Testis (tissue), 5 donors: ENCODE measurements at places on chromosomes 2 and 18. TPM values are rescaled to one million over a fixed set of nuclear protein-coding genes. Genes with fewer than 3 reads are reported as not detected.

Gene AFF3
- 34.4 TPM for total RNA-seq

Gene VWA3B
- 81.6 TPM for total RNA-seq

Gene TRABD2A
- 44.1 TPM for total RNA-seq

Gene SERPINB3
- total RNA-seq = 0.74 TPM

Gene ZAP70
- 6.4 TPM for total RNA-seq

Gene FMNL2
- total RNA-seq = 16.8 TPM

Gene TEX44
- total RNA-seq = 84.4 TPM

Gene KANSL1L
- 80.4 TPM for total RNA-seq

DNA sequence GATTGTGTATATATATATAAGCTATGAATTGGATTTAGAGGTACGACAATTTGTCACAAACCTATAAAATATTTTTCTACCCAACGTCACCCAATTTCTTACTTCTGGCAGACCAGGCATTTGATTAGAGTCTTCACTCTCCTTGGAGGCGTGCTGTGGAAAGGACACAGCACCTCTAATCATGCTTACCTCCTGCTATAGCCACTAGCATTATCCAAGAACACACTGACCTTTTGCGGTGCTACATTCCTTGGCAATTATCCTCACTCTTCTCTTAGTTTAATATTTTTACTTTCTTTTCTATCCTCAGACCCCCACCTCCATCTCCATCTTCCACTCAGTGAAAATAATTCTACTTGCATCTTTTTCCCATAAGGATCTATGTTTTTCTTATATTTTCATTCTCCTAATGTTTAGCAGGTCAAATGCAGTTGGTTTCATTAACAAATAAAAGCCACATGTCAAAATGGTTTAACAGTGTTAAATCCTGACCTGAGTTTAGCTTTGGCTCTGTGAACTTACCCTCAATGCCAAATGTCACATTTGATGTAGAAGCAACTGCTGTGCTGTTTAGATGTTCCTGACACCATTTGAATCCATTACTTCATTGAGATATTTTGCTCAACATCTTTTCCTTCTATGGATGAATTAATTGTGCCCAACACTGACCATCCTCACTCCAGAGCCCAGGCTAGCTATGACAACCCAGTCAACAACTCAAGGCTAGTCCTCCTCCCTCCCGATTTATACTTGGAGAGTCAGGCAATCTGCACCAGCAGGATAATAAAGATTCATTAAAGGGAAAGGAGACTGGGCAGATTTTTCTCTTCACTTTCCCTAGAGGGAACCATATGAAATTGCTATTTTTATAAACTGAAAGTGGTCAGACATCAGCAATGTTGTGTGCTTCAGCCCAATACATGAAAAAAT is 240.5 kb downstream of the MREG start:
- H3K27ac ChIP-seq = no peak overlapping the region
- peaks cover 22% of the 10 kb centered on the region for H3K4me1 ChIP-seq
- H3K27me3 ChIP-seq = no peaks in the 10 kb centered on the region
- no peaks in the 10 kb centered on the region for H3K36me3 ChIP-seq
- no peak for DNase-seq

- H3K27ac ChIP-seq = no peak overlapping the region
- H3K27me3 ChIP-seq = no peaks in the 10 kb centered on the region
- no peak overlapping the region for H3K4me3 ChIP-seq
- DNase-seq = no peak
- H3K4me1 ChIP-seq = no peaks in the 10 kb centered on the region
Observed at GRCh38 chr2:37301408-37301807, 23.2 kb downstream of the PRKD3 start.

DNA sequence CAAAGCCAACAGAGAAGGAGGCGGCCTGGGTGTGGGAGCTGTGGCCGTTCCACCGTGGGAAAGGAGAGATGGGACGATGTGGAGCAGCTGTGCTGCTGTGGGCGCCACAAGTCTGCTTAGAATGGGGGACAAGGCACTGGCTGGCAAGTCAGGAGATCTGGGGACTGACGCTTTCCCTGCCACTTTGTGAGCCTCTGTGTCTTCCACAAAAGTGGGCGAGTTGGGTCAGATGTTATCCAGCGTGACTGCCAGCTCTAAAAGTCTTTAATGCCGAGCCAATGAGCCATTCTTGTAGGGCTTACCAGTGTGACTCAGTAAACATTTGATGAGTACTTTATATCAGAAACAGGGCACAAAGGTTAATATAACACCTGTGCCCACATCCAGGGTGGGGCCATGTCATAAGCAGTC is 113.6 kb upstream of the MGAT5 start:
- no peak for DNase-seq
- H3K4me3 ChIP-seq = no peak overlapping the region
- no peak overlapping the region for H3K27ac ChIP-seq
- no peaks in the 10 kb centered on the region for H3K36me3 ChIP-seq
- peaks cover 11% of the 10 kb centered on the region for H3K4me1 ChIP-seq

- DNase-seq = no peak
- H3K4me1 ChIP-seq = peaks cover 5% of the 10 kb centered on the region
- no peaks in the 10 kb centered on the region for H3K36me3 ChIP-seq
- H3K27me3 ChIP-seq = no peaks in the 10 kb centered on the region
Observed at GRCh38 chr2:237982039-237982725, 15.4 kb downstream of the UBE2F start.

GRCh38 chr18:8752329-8752728 is 47.0 kb downstream of the MTCL1 start:
- peak; percentile 18 for DNase-seq
- H3K36me3 ChIP-seq = no peaks in the 10 kb centered on the region
- H3K27me3 ChIP-seq = no peaks in the 10 kb centered on the region
- H3K27ac ChIP-seq = no peak overlapping the region
- no peaks in the 10 kb centered on the region for H3K4me1 ChIP-seq

DNA sequence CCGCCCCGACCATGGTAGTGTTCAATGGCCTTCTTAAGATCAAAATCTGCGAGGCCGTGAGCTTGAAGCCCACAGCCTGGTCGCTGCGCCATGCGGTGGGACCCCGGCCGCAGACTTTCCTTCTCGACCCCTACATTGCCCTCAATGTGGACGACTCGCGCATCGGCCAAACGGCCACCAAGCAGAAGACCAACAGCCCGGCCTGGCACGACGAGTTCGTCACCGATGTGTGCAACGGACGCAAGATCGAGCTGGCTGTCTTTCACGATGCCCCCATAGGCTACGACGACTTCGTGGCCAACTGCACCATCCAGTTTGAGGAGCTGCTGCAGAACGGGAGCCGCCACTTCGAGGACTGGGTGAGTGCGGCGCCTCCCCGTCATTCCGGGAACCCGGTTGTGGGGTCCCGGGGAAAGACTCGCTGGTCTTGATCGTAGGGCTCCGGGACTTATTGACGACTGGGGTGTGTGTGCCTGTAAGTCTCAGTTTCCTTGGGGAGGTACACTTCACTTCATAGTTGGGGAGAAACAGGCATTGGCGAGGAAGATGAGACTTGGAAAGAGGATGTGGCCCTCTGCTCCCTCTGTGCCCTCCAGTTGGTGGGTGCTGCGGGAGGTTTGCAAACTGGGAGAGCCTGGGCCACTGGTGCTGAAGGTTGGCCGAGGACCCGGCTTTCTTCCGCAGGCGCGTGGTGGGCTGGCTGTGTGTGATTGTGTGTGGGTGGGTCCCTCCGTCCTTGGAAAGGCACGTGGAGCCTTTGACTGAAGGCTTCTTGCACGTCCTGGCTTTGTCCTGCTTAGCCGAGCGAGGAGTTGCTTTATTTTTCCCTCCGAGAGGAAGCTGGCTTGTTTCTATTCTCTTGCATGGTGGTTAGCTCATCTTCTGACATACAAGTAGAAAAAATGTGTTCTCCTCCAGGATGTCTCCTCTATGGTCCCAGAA is 886 bp downstream of the PRKCE start:
- H3K4me3 ChIP-seq = peak overlapping the region; percentile 81
- DNase-seq = peak; percentile 82
- no peaks in the 10 kb centered on the region for H3K27me3 ChIP-seq

DNA sequence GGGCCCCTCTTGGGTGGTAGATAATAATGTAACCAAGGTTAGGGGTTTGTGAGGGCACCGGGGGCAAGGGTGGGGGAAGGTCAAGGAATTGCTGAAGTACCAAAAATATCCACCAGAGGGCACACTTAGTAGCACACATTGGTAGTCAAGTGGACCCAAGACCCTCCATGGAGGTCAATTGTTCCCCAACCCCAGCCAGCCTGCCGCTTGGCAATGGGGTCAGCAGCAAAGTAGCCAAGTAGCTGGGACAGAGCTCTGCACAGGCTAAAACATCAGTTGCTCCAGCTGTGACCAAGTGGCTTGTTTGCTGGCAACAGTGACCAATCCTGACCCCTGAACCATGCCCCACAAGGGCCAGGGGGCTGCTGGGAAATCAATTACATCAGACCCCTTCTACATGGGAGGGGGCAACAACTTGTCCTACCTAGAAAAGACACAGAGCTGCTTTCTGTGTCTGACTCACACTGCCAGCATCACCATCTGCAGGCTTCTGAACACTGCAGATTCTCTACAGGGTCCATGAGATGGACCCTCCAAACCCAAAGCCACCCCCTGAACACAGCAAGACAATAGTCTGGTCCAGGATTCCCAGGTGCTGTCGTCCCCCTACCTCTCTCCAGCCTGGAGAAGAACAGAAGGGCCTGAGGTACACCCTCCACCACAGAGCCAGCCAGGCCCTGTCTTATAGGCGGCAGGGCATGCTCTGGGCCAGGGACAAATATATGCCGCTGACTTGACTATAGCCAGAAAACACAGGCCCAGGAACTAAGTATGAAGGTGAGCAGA is 76.0 kb downstream of the EMX1 start:
- H3K4me1 ChIP-seq = no peaks in the 10 kb centered on the region
- no peaks in the 10 kb centered on the region for H3K27me3 ChIP-seq
- no peak overlapping the region for H3K27ac ChIP-seq
- H3K36me3 ChIP-seq = no peaks in the 10 kb centered on the region
- H3K4me3 ChIP-seq = no peak overlapping the region
- DNase-seq = peak; percentile 36

DNA sequence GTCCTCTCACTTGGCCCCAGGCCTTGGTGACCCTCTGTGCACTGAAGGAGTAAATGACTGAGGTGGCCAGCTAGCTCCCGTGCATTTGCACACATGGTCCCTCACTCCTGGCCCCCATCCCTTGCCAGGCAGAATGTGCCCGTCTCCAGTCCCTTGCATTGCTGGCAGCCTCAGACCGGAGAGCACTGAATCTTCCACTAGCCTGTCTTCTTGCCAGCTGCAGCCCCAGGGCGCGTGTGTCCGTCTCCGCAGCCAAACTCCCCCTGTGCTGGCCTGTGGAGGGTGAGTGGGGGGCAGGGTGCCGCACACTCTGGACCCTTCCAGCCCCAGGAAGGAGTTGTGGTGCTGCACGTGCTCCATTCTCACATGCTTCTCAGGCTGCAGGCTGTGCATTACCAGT is 35.9 kb downstream of the INPP4A start:
- H3K27me3 ChIP-seq = no peaks in the 10 kb centered on the region
- no peak overlapping the region for H3K4me3 ChIP-seq
- H3K27ac ChIP-seq = no peak overlapping the region
- H3K4me1 ChIP-seq = peaks cover 22% of the 10 kb centered on the region
- H3K36me3 ChIP-seq = no peaks in the 10 kb centered on the region

GRCh38 chr2:20617892-20618467 is 32.9 kb downstream of the HS1BP3 start:
- no peaks in the 10 kb centered on the region for H3K27me3 ChIP-seq
- H3K4me3 ChIP-seq = no peak overlapping the region
- peaks cover 41% of the 10 kb centered on the region for H3K4me1 ChIP-seq
- peak overlapping the region; percentile 96 for H3K27ac ChIP-seq
- peak; percentile 98 for DNase-seq

DNA sequence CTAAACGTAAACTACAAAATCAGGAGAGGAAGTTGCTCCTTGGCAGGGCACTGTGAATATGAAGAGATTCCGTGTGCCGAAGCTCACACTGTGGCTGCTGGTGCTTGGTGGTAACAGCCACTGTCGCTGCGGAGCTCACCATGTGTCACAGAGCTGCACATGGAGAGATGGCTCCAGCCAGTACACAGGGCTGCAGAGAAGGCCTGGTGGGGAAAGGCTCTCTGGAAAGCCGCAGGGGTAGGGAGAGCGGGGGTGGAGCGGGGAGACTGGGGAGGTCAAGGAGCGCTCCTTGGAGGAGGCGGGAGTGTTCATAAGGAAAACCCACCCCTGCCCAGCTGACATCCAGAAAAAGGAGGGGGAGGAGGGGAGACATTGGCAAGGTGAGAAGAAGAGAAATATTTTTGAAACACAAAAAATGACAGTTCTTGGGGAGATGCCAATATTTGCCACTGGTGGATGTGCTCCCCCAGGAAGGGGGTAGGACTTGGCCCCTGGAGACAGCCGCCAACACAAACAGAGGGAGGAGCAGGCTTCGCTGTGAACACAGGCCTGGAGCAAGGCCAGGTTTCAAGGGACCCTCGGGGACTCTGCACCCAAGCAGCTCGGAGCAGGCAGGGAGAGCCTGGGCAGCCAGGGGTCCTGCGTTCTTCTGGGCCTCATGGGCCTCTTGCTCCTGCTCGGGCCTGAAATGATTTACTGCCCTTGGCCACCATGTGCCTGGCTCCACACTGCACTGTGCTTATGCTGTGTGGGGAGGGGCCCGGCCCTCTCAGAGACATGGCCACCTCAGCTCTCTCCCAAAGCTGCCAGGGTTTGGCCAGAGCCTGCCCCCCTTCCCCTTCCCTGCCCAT is 102.6 kb upstream of the GLI2 start:
- H3K27ac ChIP-seq = no peak overlapping the region
- no peaks in the 10 kb centered on the region for H3K4me1 ChIP-seq
- no peaks in the 10 kb centered on the region for H3K27me3 ChIP-seq
- H3K4me3 ChIP-seq = no peak overlapping the region

DNA sequence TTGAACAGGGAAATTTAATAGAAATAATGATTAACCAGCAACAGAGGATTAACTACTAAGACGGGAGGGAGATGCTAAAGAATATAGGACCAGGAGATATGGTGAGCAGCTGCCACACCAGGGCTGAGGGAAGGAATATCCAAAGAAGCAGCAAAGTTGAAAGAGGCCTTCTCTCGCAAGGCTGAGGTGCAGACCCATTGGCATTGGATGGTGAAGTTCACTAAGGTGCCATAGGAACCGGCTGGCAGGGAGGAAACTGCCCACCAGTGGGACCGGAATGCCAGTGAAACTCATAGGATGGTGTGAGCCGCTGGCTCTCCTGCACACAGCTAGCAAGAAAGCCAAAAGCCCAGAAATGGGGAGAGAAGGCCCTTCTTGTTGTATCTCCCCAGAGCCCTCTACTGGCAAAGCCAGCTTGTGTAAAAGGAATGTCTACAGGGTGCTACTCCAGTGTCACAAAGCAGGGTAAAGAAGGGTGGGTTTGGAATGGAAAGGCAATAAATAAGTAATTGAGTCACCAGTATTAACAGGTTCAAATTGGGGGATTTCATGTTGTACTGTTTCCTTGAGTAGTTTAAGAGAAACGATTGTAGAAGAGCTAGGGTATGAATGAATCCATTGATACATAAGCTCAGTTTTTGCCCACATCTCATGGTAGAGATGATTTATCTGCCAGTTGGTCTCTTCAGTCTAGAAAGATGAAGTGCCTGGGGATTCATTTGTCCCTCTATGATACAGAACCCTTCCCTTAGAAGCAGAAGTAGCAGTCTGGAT is 36.0 kb downstream of the FARP2 start:
- H3K36me3 ChIP-seq = no peaks in the 10 kb centered on the region
- no peak overlapping the region for H3K27ac ChIP-seq
- no peak for DNase-seq
- no peaks in the 10 kb centered on the region for H3K27me3 ChIP-seq

GRCh38 chr2:104852090-104852666 is 1.7 kb upstream of the POU3F3 start:
- H3K36me3 ChIP-seq = no peaks in the 10 kb centered on the region
- peak overlapping the region; percentile 9 for H3K4me3 ChIP-seq
- no peak for DNase-seq
- no peaks in the 10 kb centered on the region for H3K27me3 ChIP-seq
- no peak overlapping the region for H3K27ac ChIP-seq
- H3K4me1 ChIP-seq = no peaks in the 10 kb centered on the region

GRCh38 chr2:72932805-72933204 is 15.5 kb downstream of the EMX1 start:
- no peak overlapping the region for H3K27ac ChIP-seq
- no peaks in the 10 kb centered on the region for H3K36me3 ChIP-seq
- H3K4me1 ChIP-seq = no peaks in the 10 kb centered on the region
- no peak overlapping the region for H3K4me3 ChIP-seq
- DNase-seq = no peak
- H3K27me3 ChIP-seq = no peaks in the 10 kb centered on the region
